Germinal center (tissue), 1 donor: ENCODE measurements at places on chromosomes 3 and 15.
A peak's percentile ranks its signal among the peaks of the same experiment; 100 is the strongest.

DNA sequence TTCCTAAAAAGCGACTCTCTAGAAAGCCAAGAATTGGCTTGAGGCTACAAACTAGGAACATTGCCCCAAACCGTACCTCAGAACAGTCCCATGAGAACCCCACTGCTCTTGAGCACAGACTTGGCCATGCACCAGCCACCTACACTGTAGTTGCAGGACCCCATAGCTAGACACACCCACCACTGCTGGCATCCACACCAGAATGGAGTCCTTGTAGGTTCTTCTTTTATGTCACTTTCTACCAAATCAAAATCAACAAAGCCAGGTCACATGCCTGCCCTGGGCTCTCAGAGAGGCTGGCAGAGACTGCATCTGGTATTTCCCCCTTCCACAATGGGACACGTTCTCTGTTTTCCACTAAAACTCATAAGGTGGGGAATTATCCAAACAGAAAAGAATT, 290.5 kb downstream of the SHOX2 start:
- no peak for DNase-seq

- peak; percentile 46 for DNase-seq
These were observed 4.3 kb upstream of the MTFMT start for GRCh38 chr15:65033659-65034269.

DNA sequence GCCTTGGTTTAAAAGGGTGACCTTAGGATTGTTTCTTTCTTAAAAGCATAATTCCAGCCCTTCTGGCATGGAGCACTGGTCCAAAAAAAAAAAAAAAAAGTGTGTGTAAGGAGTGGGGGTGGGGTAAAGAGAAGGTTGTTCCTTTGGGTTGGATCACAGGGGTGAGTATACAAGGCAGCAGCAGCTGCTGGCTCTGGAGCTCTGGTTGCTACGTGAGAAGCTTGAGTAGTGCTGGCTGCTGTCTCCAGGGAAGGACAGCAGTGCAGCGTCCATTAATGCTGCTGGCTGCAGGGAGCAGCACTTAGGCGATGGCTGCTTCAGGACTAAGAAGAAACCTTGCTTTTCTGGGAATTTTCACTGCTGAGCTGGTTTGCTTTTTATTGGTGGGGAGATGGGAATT, 2.3 kb downstream of the SETD5 start:
- no peak for DNase-seq

GRCh38 chr3:169091196-169091823, 572.2 kb downstream of the MECOM start:
- DNase-seq = no peak

DNA sequence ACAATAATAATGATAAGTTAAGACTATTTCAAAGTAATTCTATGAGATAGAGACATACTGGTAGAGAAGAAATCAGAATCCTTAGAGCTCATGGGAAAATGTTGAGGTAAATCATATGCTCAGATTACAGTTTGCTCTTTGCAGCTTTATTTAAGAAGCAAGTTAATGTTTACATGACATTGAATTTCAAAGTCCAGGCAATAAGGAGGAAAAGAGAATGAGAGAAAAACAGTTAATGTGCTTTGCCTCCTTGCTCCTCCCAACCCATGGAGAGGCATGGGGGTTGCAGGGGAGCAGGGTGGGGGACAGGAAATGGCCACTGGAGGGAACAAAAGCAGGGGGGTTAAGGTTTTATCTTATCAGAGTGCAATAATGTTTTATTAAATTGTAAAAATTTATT, 42.2 kb upstream of the ZBTB38 start:
- no peak for DNase-seq

DNA sequence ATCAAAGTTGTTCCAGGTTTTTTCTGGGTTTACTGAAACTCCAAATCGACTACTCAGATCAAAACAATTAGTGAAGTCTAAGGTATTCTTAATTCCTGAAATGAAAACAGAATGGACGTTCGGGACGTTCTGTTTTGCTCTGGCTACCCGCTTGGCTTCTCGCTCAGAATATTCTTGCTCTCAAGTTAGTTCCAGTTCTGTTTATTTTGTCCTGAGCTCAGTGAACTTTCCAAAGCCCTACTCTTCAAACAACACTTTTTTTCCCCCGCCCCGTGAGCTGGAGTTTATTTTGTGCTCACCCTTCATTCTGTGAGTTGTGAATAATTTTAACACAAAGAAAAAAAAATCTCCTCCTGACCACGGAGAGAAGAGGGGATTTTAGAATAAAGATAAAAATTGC, 72.6 kb downstream of the SAMMSON start:
- DNase-seq = no peak

DNA sequence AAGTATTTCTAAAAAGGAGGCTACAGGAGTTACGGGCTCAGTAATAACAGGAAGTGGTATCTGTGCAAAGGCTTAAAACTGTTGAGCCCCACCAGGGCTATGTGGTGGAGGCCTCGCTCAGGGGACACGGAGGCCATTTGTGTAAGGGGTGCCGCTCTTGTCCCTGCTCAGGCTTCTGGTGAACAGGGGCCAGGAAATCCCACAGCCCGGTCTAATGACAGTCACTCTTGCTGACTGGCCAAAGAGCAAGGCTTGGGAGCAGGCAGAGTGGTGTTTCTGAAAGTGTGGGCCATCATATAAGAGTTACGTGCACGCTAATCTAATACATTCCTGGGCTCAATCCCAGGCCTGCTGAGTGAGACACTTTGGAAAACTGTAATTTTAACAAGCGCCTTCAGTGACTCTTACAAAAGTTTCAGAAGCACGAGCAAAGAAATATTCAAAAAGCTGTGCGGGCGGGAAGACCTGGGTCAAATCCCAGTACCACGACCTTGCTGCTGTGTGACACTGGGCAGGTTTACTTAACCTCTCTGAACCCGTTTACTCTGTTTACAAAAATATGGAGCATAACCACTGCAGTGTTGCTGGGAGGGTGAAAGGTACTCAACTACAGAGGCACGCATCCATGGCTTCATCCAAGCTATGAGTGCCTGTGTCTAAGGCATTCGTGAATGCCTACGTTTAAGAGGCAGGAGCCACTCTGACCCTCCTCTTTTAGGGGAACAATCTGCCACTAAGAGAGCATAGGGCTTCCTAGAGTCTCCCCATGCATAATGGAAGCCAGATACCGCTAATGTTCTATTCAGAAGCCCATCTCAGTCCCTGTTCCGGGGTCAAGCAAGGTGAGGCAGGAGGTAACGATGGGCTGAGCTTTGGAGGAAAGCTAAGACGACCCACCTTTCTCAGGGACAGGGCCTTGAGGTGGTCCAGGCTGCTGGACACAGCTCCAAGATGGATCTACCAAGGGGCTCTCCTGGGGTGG, 2.0 kb downstream of the ATP10A start:
- DNase-seq = no peak

DNA sequence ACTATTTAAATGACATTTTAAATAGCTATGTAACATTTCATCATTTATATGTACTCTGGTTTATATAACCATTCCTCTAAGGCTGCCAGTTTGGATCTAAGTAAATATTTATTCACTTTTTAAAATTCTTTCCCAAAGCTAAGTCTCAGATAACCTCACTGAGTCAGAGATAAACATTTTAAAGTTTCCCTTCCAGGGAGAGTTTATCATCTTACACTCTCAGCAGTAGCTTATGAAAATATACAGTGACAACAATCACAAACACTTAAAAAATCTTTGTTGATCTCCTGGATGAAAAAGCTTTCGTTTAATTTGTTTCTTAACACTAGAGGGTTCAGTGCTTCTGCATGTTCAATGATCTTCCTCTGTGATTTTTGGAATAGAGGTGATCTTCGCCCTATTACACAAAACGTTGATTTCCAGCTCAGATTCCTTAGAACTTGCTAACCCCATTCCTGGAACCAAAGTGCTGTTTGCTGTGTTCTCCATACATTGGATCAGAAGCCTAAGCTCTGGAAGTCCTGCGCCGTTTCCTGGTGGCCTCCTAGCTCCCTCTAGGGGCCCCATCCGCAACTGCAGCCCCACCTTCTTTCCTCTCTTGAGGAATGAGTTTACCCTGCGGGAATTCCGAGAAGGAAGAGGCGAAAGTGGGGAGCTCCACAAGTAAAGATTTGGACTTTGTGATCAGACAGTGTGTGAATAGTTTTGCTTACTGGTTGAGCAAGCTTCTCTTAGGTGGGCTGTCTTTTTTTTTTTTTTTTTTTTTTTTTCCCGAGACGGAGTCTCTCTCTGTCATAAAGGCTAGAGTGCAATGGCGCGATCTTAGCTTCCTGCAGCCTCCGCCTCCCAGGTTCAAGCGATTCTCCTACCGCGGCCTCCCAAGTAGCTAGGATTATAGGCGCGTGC, 29.3 kb upstream of the SACM1L start:
- DNase-seq = peak; percentile 56

DNA sequence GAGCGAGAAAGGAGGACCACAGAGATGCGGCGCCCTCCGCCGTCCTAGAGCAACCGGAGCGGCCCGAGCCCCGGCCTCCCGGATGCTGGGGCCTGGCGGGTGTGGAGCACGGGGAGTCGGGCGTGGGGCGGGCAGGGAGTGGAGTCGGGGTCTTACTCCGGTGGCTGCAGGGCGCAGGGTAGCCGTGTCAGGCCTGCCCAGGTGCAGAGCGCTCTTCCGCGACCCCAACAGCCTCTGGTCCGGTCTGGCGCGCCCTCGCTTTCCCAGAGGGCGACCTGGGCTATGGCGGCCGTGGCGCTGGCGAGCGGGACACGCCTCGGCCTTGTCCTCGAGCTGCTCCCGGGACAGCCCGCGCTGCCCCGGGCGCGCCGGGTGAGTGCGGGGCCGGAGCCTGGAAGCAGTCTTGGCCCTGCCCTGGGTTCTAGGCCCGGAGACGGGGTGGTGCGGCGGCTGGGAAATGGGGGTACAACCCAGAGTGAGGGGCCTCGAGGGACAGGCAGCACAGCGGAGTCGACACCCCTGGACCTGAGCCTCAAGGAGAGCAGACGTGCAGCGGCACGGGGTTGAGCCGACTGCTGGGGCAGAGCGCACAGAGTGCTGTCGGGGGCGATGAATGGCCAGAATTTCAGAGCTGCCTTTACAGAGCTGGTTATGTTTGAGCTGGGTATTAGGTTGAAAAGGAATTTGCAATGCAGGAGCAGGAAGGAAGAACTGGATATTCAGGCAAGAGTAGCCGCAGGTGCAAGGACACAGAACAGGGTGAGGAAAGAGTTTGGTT, at the start of gene ZNF662:
Gene ZNF662 (plus strand): TSS at position 73 of the 778 bp plus-strand sequence. CDS start 1,973 bp downstream, outside the sequence.
- DNase-seq = no peak

DNA sequence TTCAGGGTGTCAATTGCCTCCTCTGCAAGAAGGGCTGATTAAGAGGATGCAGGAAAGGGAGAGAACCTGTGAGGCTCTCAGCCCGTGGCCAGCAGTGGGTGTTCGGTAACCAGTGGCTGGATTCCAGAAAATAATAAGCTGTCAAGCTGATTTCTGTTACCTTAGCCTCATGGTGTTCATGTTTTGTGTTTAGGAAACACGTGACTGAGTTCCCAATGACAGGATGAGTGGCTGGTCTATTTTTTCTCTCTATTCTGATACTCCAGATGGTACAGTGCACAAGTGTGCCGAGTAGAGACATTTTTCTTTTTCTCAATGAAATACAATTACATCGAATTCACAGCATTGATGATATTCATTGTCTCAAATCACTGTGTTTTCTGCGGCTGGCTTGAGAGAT, 43.6 kb downstream of the EDEM1 start:
- DNase-seq = no peak

GRCh38 chr3:157573780-157574378, 70.7 kb upstream of the VEPH1 start:
- no peak for DNase-seq

- DNase-seq = no peak
These were observed 57.3 kb upstream of the PLXNA1 start for GRCh38 chr3:126925411-126926171.

GRCh38 chr3:17765819-17766472, 23.5 kb upstream of the TBC1D5 start:
- DNase-seq = peak; percentile 56

- DNase-seq = no peak
These were observed 16.5 kb downstream of the PML start for GRCh38 chr15:74010929-74011540.

DNA sequence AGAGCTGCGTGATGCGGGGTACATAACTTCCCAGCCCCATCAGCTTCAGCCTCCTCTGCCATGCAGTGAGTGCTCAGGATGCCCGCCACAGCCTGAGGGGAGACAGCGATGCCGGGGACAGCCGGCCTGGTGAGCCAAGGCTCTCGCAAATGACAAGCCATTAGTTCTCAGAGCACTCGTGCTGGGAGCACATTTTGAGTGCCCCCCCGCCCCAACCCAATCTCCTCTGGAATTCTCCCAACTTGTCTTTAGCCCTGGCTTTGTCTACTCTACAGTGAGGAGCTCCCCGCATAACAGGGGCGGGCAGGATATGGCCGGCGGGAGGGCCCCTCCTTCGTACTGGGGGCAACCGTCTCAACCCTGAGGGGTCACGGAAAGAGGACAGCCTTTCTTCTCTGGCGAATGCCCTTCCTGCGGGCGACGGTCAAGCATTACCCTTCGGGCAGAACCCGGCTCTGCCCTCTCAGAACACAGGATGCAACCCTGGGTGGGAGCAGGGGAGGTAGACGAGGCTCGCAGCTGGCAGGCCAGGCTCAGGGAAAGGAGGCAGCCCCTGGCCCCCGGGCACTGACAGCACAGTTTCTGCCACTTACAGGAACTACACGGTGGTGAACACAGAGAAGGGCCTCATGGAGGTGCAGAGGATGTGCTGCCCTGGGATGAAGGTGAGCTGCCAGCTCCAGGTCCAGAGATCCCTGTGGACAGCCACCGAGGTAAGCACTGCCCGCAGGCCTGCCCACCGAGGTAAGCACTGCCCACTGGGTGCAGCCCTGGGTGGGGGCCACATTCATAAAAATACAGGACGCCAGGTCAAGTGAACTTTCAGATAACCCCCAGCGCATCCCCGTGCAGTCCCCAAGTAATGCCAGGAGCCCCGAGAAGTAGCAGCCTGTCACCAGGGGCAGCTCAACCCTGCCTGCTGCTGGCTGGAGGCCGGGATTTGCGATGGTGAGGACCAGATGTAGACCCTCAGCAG, 141.7 kb downstream of the LRRK1 start:
- DNase-seq = no peak
